ENCODE measurements at places on chromosomes 1 and 21. TPM values are rescaled to one million over a fixed set of nuclear protein-coding genes. Genes with fewer than 3 reads are reported as not detected.
A peak's percentile ranks its signal among the peaks of the same experiment; 100 is the strongest.

DNA sequence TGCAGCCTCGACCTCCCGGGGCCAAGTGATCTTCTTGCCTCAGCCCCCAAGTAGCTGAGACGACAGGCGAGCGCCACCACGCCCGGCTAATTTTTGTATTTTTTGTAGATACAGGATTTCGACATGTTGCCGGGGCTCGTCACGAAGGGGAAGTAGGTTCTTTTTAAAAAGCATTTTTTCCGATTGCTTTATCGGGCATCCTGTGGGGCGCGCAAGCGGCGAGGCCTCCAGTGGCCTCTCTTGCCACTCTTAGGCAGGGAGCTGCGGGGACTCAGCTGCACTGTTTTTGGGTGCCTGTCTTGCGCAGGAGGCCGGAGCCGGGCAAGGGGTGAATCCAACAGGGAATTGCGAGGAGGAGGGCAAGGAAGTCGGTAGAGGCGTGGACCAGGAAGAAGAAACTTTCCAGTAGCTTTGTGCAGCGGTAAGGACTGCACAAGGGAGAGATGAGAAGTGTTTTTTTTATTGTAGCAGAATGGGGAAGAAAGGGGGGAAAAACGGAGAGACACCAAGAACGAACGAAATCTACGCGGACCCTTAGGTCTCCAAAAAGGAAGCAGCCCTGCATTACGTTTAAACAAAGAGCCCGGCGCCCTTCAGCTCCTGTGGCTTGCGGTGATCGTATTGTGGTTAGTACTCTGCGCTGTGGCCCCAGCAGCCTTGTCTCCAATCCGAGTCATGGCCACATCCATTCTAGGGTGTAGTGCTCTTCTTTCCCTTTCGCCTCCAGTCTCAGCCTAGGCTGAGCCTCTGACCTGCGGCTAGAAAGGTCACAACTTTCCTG lies 164.8 kb downstream of the PPIAL4G start:
- DNase-seq = no peak

DNA sequence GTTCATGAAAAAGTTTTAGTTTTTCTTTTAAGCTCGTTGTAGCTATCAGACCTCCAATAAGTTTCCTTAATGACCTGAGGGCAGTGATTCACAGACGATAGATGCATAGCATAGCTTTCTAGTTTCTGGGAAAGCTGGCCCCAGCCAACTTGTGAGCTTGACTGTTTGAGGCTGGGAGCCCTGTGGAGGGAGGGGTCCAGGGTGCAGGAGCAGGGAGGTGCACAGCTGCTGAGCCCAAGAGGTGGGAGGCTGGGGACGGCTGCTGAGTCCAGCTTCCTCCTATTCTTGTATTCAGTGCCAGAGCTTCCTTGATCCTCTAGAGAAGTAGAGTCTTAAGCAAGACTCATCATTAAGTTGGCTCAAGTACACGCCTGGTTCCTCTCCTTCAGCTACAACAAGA lies 11.0 kb upstream of the AVPR1B start:
- DNase-seq = peak; percentile 25

- DNase-seq = no peak
Observed at GRCh38 chr21:43016728-43017127, 42.4 kb downstream of the PKNOX1 start.

DNA sequence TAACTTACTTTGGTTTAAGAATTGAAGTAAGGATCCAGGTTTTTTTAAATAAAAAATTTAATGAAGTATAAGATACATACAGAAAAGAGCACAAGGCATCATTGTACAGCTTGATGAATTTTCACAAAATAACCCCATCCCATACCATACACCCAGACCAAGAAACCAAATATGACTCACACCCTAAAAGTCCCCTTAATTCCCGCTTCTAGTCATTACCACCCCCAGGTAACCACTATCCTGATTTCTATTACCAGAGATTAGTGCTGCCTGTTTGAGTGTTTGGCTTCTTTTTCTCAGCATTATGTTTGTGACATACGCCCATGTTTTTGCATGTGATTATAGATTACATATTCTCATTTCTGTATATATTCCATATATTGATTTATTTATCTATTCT lies 98.5 kb upstream of the HIVEP3 start:
- DNase-seq = no peak

- DNase-seq = no peak
Observed at GRCh38 chr1:28286111-28286510, 26.8 kb downstream of the SESN2 start.

- DNase-seq = peak; percentile 62
Observed at GRCh38 chr1:162147760-162148159, 78.3 kb downstream of the NOS1AP start.

GRCh38 chr1:18077657-18078215 lies 29.9 kb upstream of the IGSF21 start:
- DNase-seq = no peak

DNA sequence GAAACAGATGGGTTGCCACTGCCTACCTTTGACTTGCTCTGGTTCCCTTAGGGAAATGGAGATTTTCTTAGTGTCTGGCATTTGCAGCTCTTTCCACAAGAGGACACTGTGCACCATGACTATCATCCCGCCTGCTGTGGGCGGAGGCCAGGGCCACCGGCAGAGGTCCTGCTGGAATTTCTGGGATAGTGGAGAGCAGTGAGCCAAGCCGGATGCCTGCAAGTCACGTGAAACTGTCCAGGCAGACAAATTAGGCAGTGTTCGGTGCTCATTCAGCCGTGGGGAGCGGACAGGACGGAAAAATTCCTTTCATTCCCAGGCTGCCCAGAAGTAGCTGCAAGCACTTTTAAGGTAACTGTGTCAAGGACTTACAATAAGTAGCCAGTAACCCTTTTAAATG lies 43.4 kb downstream of the IGSF5 start:
- peak; percentile 96 for DNase-seq

PGBD5 gene
- 54.5 TPM for total RNA-seq

FMO2 gene
- not detected for total RNA-seq

PPP1R12B gene
- 20.1 TPM for total RNA-seq

PCAT6 gene
- 0.40 TPM for total RNA-seq
